ENCODE measurements at places on chromosomes 13 and 19.

DNA sequence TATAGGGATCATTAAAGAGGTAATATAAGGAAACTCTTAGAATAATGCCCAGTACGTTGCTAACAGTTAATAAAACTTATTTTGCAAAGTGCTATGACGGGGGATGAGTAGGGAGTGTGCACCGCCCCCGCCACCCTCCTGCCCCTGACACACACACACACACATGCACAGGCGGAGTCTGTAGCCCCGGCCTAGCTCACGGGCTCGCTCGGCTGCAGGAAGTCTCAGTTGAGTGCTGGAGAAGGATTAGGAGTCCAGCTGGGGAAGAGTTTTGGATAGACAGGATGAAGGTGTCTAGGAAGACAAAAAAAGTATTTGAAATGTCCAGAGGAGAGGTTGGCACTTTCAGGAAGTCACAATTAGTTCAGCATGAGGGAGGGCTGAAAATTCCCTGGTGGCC is 21.5 kb downstream of the GSX1 start:
- DNase-seq: no peak

DNA sequence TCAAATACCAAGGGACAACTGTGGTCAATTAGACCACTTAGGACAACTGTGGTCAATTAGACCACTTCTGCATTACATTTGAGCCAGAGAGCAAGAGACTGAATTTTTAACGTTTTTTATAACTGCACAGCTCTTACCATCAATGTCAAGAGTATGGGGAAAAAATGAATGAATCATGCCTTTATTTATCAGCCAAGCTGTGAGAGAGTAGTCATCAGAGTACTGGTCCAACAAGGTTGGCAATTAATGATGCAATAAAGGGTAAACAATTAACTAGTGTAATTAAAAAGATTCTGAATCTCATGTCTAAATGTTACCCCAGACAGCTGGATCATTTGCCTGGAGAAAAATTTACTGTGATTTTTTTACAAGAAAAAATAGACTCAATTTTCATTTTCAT is 381.1 kb downstream of the LIG4 start:
- DNase-seq: no peak

GRCh38 chr13:73767191-73767741 is 366.9 kb downstream of the KLF12 start:
- no peak for DNase-seq

DNA sequence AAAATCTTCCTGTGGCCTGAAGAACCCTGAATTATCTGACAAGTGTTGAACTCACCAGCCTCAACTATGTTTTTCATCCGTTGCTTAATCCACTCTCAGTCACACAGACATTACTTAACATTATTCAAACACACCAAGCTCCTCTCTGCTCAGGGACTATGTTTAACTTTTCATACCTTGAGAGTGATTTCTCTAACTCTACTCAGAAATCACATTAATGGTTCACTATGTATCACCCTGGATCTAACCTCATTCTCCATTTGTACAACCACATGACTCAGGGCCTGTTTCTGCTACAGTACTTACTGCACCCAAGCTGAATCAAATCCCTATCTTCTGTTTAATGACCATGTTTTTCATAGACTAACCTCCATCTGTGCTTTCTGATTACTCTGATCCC is 553.7 kb upstream of the PRR20A start:
- DNase-seq: no peak

DNA sequence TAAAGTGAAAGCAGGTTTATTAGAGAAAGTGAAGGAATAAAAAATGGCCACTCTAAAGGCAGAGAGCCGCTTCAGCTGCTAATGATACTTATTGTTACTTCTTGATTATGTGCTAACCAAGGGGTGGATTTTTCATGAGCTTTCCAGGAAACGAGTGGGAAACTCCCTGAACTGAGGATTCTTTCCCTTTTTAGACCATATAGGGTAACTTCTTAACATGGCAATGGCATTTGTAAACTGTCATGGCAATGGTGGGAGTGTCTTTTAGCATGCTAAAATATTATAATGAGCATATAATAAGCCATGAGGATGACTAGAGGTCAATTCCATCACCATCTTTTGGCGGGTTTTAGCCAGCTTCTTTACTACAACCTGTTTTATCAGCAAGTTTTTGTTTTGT is 890.0 kb downstream of the UQCRFS1 start:
- no peak for DNase-seq

GRCh38 chr13:47230155-47230554 is 333.3 kb upstream of the HTR2A start:
- no peak for DNase-seq

DNA sequence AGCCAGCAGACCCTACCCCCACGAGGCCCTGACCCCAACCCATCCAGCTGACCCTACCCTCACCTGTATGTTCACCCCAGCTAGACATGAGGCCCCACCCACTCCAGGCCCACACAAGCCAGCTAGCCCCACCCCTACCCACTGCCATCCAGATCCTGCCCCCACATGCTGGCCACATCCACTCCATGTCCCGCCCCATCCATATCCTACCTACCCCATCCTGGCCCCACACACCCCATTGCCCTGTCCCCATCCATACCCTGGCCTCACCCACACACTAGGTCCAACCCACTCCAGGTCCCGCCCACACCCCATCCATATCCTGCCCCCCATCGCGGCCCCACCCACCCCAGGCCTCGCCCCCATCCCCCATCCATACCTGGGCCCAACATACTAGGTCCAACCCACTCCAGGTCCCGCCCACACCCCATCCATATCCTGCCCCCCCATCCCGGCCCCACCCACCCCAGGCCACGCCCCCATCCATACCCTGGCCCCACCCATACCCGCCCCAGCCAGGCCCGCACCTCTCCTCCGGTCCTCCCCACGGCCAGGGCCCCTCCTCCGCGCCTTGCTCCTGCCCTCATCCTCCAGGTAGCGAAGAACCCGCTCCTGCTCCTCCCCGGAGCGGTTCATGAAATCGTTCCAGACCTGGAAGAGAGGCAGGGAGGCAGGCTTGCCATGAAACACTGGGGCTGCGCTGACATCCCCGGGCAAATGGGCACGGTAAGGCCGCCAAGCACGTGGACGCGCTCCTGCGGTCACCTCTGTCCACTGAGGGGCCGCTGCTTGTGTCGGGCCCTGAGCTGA is 7.2 kb downstream of the RNU6-9 start:
- DNase-seq: no peak

DNA sequence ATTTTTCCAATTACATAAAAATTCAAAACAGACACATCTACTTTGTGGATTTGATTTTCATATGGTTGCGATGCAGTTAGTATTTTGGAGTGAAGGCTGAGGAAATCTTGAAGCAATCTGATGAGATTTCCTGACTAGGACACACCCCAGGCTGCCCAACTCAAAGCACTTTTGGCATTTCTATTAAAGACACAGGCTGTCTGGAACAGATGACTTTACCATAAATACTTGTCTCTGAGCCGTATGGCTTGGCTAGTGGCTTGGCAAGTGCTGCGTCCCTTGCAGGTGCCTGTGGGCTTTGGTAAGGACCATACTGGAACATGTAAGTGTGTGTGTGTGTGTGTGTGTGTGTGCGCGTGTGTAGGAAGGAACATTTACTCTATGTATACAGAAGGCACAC is 218.8 kb downstream of the FGF9 start:
- DNase-seq: no peak

DNA sequence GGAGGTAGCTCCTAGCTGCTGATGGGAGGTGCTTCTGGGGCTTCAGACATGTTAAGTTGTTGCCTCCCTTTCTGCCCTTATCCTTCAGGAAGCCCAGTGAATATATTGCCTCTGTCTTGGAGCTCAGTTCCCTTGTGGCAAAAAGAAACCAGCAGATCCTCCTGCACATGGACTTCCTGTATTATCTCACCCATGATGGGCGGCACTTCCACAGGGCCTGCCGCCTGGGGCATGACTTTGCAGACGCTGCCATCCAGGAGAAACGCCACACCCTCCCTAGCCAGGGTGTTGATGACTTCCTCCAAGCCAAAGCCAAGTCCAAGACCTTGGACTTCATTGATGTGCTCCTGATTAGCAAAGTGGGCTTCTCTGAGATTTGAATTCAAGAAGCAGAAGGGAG is 6.0 kb upstream of the CYP4F12 start:
- DNase-seq: no peak

DNA sequence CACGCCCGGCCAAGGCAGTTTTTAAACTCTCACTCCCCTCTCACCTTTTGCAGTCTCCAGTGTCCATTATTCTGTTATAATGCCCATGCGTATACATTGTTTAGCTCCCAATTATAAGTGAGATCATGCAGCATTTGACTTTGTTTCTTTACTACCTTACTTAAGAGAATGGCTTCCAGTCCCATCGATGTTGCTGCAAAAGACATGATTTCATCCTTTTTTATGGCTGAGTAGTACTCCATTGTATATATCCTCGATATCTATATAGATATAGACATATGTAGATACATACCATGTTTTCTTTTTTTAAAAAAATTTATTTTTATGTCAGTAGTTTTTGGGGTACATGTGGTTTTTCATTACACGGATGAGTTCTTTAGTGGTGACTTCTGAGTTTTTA is 8.4 kb downstream of the OR7D2 start:
- no peak for DNase-seq

DNA sequence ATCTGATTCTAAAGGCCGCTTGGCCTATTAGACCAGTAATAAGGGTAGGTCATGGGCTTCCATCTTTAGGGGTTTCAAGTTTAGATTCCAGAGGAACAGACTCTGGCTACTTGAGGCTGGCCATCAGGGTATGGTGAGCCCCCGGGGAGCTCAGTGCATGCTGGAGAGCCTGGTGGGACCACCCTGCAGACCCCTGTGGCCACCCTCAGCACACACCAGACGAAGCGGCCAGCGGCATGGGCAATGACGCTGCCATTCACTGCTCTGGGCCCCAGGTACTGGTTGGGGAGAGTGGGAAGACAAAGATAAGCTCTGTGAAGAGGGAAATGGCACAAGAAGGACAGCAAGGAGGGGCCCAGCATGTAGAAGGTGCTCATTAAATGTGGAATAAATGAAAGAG is 98.8 kb upstream of the SLC15A1 start:
- no peak for DNase-seq

GRCh38 chr13:43389983-43390382 is 366.6 kb downstream of the DNAJC15 start:
- DNase-seq: no peak

- no peak for DNase-seq
Measured at GRCh38 chr13:99282264-99283231, 24.4 kb upstream of the GPR18 start.

DNA sequence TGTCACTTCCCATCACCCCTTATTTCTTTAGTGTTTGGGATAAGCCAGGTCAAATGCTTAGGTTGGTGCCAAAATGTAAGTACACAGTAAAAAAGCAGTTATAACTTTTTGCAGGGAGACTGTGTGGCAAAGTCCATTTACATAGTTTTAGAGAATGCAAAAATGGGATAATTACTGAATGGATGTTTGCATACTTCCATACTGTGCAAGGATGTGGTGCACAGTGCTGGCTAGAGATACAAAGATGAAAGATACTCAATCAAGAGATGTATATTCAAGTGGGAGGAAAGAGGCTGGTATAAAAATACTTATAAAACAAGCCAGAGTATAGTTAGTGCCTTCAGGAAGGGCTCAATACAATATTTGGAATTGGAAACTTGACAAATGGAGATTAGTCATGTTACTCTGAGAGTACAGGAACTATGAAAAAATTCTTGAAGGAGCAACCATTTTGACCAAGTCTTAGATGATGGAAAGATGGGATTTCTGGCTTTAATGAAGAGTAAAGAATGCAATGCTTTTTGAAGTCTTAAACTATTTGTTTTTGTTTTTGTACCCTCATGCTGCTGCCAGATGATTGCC is 8.0 kb downstream of the PDS5B start:
- DNase-seq: no peak

DNA sequence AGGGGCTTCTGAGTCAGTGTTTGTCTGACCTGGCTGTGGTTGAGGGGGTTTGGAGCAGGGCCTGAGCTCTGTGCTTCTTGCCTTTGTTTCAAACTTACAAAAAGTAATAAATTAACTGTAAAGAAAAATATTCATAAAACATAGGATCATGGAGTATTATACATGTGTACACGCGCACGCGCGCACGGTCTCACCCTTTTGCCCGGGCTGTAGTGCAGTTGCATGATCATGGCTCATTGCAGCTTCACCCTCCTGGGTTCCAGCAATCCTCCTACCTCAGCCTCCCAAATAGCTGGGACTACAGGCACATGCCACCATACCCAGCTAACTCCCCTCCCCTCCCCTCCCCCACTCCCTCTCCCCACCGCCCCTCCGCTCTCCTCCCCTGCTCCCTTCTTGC is 23.5 kb downstream of the TDRD12 start:
- DNase-seq: no peak

- no peak for DNase-seq
Measured at GRCh38 chr13:24307211-24308067, 1.9 kb upstream of the C1QTNF9 start.

GRCh38 chr13:26589754-26590153 is 32.3 kb downstream of the WASF3 start:
- no peak for DNase-seq

GRCh38 chr19:51564791-51565190 is 6.3 kb upstream of the ZNF175 start:
- DNase-seq: no peak

DNA sequence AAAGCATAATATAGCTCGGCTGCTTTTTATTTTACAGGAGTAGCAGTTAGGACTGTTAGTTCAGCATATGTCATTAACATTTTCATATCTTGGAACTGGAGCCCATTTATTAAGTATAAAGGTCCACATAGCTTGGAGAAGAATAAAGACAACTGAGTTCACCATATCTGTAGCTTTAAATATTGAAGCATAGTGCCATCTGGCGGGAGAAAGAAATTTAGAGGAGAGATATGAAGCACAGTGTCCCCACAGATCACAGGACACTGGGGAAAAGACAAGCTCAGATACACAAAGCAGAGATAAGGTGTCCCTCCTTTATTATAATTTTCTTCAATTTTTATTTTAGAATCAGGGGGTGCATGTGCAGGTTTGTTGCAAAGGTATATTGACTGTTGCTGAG is 104.7 kb upstream of the FREM2 start:
- no peak for DNase-seq

DNA sequence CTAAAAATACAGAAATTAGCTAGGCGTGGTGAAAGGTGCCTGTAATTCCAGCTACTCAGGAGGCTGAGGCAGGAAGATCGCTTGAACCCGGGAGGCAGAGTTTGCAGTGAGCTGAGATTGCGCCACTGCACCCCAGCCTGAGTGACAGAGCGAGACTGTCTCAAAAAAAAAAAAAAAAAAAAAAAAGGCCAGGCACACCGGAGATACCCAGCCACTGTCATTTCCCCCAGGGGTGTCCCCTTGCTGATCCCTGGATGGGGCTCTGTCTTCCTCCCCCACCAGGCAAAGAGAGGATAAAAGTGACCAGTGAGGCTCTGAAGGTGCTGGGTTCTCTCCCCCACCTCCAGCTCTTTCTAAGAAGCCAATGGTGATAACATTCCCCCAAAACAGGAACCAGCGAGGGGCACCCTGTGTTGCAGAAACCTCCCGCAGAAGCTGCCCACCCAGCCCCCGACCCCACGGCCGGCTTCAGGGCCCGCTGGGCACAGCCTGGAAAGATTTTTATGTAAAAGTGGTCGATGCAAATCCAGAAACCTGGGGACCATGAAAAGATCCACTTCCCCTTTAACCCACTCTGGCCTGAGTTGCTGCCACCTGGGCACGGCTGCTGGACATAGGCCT is 61.4 kb upstream of the KLF2 start:
- DNase-seq: no peak

- no peak for DNase-seq
Measured at GRCh38 chr13:105139048-105139379, 1396.4 kb downstream of the EFNB2 start.

- no peak for DNase-seq
Measured at GRCh38 chr19:2381148-2381820, 21.2 kb downstream of the TMPRSS9 start.

- DNase-seq: no peak
Measured at GRCh38 chr13:78999494-78999893, 340.5 kb upstream of the OBI1 start.

Measured in stimulated activated CD4-positive, alpha-beta T cell treated with anti-CD3 and anti-CD28 coated beads, TNF-alpha, amount 100 ng/mL, for 1 hour (primary cell).